Erythroblast (primary cell): ENCODE measurements at places on chromosomes 4 and X.
A peak's percentile ranks its signal among the peaks of the same experiment; 100 is the strongest.

GRCh38 chrX:133869270-133869669, 116.1 kb downstream of the GPC3 start:
- no peak for DNase-seq

DNA sequence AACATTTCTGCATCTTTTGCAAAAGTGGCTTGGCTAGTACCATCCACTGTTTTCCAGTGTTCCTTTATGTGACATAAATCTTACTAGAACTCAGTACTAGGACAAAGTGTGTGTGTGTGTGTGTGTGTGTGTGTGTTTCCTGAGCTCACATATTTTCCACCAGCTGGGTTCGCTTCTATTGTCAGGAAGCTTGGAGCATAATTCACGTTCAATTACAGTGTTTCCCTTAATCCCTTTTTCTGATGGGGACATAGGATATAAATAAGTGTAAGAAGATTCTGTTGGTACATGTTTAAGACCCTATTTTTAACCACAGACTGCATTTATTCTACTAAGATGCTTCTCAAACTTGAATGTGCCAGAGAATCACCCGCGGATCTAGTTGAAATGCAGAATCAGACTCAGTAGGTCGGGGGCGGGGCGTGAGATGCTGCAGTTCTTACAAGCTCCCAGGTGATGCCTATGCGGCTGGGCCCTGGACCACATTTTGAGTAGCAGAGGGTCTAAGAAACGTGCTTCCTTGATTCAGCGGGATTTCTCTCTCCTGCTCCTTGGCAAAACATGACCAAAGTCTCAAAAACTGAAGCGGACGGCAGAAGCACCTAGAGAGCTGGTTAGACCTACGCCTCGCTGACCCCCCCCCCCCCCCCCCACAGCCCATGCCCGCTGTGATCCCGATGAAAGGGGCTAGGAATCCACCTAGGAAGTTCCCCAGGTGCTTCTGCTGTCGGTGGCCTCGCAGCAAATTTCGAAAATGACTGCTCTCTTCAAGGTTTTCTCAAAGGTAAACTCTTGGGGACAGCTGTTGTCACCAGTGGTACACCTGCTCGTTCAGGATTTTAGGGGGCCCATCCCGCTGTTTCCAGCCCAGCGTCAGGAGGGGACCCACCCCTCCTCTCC, 797 bp downstream of the CD99L2 start:
- peak; percentile 31 for DNase-seq

- no peak for DNase-seq
These were observed 437.6 kb downstream of the RAPGEF2 start for GRCh38 chr4:159540501-159540900.

DNA sequence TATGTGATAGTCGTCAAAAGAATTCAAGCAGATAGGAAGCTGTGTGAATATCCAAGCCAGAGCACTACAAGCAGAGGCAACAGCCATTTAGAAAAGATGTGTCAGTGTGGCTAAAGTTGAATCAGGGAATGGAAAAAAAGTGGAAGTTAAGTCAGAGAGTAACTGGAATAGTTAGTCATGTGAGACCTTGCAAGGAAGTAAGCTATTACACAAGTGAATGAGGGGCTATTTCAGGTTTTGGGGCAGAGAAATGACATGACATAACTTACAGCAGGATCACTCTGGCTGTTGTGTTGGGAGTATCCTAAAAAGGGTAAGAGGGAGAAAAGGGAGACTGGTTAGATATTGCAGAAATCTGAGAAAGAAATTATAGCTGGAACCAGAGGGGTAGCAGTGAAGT, 236.6 kb upstream of the PCDH18 start:
- DNase-seq = no peak

DNA sequence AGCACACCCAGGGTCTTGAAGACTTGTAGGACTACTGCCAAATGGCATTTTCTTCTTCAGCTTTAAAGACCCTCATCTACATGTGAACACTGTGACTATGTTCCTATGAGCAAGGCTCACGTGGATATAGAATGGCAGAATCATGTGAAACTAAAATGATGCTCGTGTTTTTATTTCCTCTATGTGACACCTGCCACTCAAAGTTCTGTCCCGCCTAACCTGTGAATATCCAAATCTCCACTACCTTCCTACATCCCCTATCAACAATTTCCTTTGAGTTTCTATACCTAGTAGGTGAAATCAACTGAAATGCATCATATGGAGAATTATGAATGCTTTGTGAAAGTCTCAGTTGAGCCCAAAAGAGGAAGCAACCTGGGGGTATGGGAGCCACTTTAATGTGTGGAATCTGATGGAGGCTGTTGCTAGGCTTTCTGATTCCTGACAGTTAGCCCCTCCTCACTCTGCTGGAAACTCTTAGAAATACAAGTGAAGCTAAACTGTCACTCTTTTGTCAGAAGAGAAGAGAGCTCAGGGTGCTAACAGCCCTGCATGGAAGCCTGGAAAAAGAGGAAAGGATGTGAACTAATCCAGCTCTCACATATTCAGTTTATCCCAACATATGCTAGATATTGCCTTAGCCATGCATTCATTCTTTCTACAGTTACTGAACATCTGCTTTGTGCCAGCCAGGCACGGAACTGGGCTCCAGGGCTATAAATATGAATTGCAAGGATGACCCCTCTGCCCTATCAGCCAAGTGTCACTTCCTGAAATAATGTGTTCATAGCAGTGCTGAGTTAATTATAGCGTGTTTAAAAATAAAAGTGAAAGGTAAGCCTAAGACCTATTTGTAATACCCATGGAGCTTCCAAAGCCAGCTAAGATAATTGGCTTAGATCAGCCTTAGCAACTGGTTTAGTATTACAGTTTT, 11.0 kb downstream of the LHFPL1 start:
- DNase-seq = no peak

DNA sequence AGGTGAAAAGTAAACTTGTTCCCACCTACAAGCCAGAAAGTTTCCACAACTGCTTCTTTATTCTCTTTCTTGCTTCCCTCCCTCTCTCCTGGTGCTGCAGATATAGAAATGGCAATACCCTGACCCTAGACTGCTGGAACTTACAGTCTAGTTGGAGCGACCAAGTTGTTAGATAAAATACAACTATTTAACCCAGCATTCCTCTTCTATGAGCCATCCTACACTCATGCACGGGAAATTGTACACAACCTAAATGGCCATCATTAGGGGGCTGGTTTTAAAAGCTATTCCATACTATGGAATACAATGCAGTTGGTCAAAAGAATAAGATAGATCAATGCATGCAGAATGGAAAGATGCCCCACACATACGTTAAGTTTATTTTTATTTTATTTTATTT, 41.1 kb downstream of the PJA1 start:
- DNase-seq = no peak

DNA sequence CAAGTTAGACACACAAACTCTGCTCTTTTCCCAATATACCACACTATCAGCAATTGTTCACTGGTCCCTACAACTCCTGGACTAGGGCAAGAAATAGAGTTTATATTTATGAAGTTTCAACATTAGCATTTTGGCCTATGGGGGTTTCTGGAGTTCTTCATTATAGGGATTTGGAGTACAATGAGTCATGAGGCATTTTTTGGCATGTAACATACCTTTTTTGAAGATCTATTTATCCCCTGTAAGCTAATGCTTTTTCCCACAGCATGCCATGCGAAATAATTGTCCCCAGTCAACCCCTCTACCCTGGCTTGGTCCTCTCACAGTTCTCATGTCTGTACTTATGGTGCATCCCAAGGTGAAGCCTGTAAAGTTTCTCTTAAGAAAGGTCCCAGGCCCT, 36.7 kb upstream of the EDA2R start:
- no peak for DNase-seq

GRCh38 chr4:126850286-126850685, 782.5 kb upstream of the INTU start:
- DNase-seq = no peak

- DNase-seq = no peak
These were observed 683.9 kb upstream of the ATOH1 start for GRCh38 chr4:93144644-93145043.

DNA sequence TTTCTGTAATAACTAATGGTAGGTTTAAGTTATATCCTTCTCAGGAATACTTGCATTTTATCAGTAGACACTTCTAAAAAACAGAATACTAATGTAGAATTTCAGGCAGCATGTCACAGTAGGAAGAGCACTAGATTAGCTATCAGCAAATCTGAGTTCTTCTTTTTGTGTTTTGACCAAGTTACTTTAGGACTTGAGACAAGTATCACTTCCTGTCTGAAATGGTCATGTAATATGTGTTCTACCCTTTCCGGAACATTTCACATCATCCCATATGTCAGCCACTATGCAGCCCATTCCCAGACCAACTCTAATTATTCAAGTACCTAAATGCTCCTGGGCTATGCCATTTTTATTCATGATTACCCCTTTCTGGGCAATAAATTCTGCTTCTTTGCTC, 401.8 kb upstream of the RPS6KA3 start:
- no peak for DNase-seq

DNA sequence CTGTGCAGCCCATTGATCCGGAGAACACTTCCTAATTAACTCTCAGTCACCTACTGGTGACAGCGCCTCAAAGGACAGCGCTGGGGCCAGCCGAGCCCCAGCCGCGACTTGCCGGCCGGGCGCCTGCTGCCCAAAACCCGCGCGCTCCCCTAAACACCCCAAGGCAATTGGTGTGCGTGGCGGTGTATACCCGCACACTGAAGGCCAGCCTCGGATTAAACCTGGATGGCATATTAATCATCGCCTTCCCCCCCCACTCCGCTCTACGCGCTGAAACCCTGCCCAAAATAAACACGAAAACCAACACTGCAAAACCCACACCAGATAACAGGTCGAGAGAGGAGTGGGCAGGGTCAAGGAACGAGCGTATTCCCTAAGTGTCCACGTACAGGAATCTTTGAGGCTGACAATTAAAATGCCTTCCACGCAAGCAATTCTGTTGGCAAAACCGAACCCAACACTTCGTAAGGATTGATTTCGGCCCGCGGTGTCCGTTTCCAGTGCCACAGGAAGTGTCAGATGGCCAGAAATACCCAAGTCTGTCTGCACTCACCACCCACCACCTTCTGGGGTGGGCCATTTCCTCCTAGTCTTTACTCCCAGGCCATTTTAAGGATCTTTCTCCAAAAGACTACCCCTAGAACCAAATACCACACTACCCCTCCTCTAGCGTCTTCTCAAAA, 2.7 kb downstream of the BCOR start:
- peak; percentile 24 for DNase-seq

DNA sequence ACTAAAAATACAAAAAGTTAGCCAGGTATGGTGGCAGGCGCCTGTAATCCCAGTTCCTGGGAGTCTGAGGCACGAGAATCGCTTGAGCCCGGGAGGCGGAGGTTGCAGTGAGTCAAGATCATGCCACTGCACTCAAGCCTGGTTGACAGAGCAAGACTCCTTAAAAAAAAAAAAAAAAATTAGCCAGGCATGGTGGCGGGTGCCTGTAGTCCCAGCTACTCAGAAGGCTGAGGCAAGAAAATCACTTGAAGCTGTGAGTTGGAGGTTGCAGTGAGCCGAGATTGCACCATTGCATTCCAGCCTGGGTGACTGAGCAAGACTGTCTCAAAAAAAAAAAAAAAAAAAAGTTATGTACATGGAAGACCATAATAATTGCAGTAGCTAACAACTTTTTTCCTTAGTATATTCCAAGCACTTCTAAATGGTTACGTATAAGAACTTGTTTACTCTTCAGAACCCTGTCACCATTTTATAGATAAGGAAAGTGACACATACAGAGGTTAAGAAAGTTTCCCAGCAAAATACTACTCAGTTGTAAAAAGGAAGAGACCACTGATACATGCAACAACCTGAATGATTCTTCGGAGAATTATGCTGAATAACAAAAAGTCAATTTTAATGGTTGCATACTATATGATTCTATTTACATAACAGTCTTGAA, 24.5 kb downstream of the RUFY3 start:
- no peak for DNase-seq

GRCh38 chr4:162782778-162783525, 383.7 kb downstream of the NAF1 start:
- DNase-seq = no peak

DNA sequence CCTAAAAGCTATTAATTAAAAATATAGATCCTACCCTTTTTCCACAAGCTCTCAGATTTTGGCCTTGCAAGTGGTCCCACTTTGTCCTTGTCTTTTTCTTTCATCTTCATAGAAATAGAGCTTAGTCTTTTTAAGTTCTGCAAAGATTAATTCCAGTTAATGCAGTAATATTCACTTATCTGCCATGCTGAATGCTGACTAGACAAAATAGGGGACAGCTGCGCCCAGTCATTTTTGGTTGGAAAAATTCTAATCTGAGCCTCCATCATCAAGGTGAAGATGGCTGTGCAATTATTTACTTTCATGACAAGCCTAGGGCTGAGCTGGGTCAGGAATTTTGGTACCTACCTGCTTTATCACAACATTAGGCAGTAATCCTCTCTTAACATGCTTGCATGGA, 241.3 kb upstream of the CXorf66 start:
- DNase-seq = no peak

DNA sequence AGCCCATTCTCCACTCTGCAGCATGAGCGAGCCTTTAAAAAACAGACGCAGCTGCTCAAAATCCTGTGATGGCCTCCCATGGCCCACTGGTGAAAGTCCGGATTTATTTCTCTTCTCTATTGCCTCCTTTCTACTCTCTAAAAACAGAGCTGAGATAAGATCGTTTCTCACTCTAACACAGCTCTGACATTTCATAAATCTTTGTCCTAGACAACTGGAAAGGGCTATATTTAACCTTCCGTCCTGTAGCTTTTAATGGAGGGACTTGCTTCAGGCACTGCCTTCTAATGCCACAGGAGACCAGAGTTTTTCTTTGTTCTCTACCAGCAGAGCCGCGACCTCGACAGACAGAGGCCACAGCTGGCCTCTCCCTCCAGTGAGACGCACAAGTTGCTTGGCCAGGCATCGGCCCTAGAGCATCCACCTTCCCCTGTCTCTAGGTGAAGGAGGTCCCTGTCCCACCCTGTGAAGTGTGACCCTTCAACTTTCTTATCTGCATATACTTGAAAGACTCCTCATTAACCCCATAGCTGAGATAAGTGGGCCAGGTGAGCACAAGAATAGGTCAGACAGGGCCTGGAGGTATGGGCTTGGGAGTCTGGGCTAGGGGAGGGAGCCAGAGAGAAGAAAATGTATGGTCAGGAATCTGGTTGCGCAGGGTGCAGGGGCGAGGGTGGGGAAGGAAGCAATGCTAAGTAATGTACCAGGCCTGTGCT, 50.0 kb downstream of the RTL5 start:
- no peak for DNase-seq

GRCh38 chr4:67894659-67895058, 10.9 kb upstream of the TMPRSS11D start:
- DNase-seq = no peak

- DNase-seq = no peak
These were observed 117.4 kb downstream of the AWAT2 start for GRCh38 chrX:69932323-69932722.

- peak; percentile 57 for DNase-seq
These were observed 31.0 kb upstream of the TLR3 start for GRCh38 chr4:186037692-186038658.
